WTC11 (cell line): ENCODE measurements at places on chromosomes 6 and 20.
A peak's percentile ranks its signal among the peaks of the same experiment; 100 is the strongest.

- H3K4me1 ChIP-seq: peaks cover 59% of the 10 kb centered on the region
- DNase-seq: no peak
- H3K36me3 ChIP-seq: peaks cover 12% of the 10 kb centered on the region
- H3K27ac ChIP-seq: peak overlapping the region; percentile 68
- 0 out of 2 replicates have a peak overlapping the region, but pooled peaks have one; percentile 12 for H3K4me3 ChIP-seq
Observed at GRCh38 chr6:131954775-131955107, 3.6 kb upstream of the CCN2 start.

DNA sequence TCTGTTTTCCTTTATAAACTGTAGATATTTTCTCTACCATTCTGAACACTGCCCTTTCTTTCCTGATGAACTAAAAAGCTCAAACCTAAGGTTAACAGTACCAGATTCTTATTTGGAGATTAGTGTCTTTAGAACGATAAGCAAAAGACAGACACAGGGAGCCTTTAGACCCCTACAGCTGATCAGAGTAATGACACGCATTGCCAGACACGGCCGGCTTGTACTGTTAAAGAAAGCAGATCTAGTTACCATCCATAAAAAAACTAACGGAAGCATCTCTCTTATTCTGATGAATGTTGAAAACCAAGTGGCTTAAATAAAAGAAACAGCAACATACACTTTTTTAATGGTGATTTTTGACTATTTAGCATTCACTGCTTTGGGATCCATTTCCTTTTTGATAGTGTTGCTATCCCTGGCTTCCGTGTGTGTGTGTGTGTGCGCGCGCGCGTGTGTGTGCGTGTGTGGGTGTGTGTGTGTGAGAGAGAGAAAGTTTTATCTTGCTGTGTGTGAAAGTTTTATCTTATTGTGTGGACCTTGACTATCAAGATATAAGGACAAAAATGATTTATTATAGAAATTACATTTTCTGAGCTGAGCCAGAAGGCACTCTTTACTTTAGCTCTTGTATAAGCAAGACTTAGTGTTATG is 95.6 kb upstream of the SLC35B3 start:
- no peaks in the 10 kb centered on the region for H3K27me3 ChIP-seq
- H3K36me3 ChIP-seq: no peaks in the 10 kb centered on the region
- no peak overlapping the region for H3K27ac ChIP-seq
- no peak for DNase-seq
- H3K4me3 ChIP-seq: no peak overlapping the region
- H3K4me1 ChIP-seq: peaks cover 4% of the 10 kb centered on the region; the same call in 1 of the 2 replicates

GRCh38 chr20:16167423-16168130 is 405.7 kb downstream of the KIF16B start:
- H3K36me3 ChIP-seq: no peaks in the 10 kb centered on the region
- no peak overlapping the region for H3K27ac ChIP-seq
- no peak for DNase-seq
- H3K4me1 ChIP-seq: peaks cover 4% of the 10 kb centered on the region; the same call in 1 of the 2 replicates

DNA sequence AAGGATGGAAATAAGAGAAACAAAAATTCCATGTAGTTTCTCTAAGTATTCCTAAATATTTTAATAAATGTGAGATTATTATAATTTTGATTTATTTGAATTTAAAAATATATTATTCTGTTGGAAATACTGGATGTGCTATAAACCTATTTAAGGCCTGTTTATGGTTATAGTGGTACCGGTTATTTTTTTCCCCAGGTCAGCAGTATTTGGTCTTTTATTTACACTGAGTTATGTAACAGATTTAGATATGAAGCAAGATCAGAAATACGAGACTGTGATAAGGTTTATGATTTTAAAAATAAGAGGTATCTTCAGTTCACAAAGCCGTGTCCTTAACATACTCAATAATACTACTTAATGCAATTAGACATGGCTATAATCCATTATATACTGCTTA is 634.3 kb upstream of the POU3F2 start:
- no peak overlapping the region for H3K4me3 ChIP-seq
- peaks cover 8% of the 10 kb centered on the region for H3K4me1 ChIP-seq
- no peak overlapping the region for H3K27ac ChIP-seq

- no peaks in the 10 kb centered on the region for H3K36me3 ChIP-seq
- H3K4me3 ChIP-seq: no peak overlapping the region
- no peaks in the 10 kb centered on the region for H3K4me1 ChIP-seq
- DNase-seq: no peak
Observed at GRCh38 chr6:162385980-162386379, 341.6 kb downstream of the PRKN start.

DNA sequence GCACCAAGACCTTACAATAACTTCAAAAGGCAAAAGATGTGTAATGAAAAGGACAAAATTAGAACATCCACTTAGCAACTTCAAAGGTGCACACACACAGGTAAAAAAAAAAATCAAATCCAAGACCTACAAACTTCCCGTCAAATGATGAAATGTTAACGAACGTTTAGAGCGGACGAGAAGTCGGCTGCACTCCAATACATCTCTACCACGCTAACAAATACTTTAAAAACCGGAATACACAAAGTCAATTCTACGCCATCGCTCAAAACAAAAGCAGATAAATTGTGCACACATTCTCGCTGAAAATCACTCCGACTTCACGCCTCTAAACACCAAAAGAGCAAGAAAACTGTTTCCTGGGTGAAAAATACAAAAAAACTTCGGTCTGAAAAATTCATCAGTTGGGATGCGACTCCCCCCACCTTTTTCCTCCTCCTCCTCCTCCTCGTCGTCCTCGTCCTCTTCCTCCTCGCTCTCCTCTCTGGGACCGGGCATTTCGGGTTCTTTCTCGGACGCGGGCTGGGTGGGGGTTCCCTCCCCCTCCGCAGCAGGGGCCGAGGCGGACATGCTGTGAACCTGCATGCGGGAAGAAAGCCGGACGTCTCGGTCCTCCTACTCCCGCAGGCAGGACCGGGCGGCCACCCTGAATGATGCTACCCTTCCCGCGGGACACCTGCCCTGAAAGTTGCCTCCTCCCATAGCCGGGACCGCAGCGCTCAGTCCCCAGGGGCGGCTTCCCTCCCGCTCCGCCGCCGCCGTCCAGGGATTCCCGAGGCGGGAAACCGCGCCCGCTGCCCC is 712 bp downstream of the DEK start:
- H3K4me1 ChIP-seq: peaks cover 48% of the 10 kb centered on the region
- peak overlapping the region; percentile 97 for H3K27ac ChIP-seq
- H3K36me3 ChIP-seq: peaks cover 34% of the 10 kb centered on the region
- H3K4me3 ChIP-seq: peak overlapping the region; percentile 94

GRCh38 chr20:64265201-64265600 is 9.7 kb downstream of the PCMTD2 start:
- 0 out of 2 replicates have a peak, but pooled peaks cover 2% of the 10 kb centered on the region for H3K4me1 ChIP-seq
- DNase-seq: no peak
- no peak overlapping the region for H3K27ac ChIP-seq
- H3K4me3 ChIP-seq: no peak overlapping the region
- H3K27me3 ChIP-seq: no peaks in the 10 kb centered on the region
- peaks cover 16% of the 10 kb centered on the region for H3K36me3 ChIP-seq

- H3K4me3 ChIP-seq: no peak overlapping the region
- peaks cover 21% of the 10 kb centered on the region for H3K36me3 ChIP-seq
- no peaks in the 10 kb centered on the region for H3K4me1 ChIP-seq
- no peaks in the 10 kb centered on the region; the same call in 1 of the 2 replicates for H3K27me3 ChIP-seq
Observed at GRCh38 chr20:39778847-39779604, 816.9 kb downstream of the DHX35 start.

GRCh38 chr6:114452785-114453401 is 110.1 kb upstream of the HS3ST5 start:
- DNase-seq: no peak
- no peaks in the 10 kb centered on the region for H3K36me3 ChIP-seq
- H3K27me3 ChIP-seq: no peaks in the 10 kb centered on the region
- peaks cover 27% of the 10 kb centered on the region for H3K4me1 ChIP-seq

DNA sequence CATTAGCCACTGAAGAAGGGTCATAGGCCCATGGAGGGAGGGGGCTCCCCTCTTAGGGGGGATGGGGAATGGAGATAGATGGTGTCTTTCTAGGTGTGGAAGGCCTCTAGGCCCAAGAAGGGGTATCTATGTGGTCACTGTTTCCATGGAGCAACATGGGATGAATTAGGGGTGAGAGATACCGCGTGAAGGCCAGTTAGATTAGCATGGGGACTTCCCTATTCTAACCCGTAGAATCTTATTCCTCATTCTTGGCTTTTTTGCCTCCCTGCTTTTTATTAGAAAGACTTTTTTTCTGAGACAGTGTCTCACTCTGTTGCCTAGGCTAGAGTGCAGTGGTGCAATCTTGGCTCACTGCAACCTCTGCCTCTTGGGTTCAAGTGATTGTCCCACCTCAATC is 3.2 kb downstream of the RAB44 start:
- H3K27me3 ChIP-seq: no peaks in the 10 kb centered on the region
- H3K27ac ChIP-seq: no peak overlapping the region
- H3K4me3 ChIP-seq: no peak overlapping the region
- H3K4me1 ChIP-seq: no peaks in the 10 kb centered on the region
- no peak for DNase-seq
- no peaks in the 10 kb centered on the region for H3K36me3 ChIP-seq

- H3K4me1 ChIP-seq: peaks cover 74% of the 10 kb centered on the region
- H3K27me3 ChIP-seq: no peaks in the 10 kb centered on the region; the same call in 1 of the 2 replicates
- H3K36me3 ChIP-seq: peaks cover 13% of the 10 kb centered on the region
- peak overlapping the region; percentile 93 for H3K27ac ChIP-seq
- DNase-seq: peak; percentile 93
- peak overlapping the region; percentile 85 for H3K4me3 ChIP-seq
Observed at GRCh38 chr6:33425668-33426577, 6.1 kb downstream of the SYNGAP1 start.

DNA sequence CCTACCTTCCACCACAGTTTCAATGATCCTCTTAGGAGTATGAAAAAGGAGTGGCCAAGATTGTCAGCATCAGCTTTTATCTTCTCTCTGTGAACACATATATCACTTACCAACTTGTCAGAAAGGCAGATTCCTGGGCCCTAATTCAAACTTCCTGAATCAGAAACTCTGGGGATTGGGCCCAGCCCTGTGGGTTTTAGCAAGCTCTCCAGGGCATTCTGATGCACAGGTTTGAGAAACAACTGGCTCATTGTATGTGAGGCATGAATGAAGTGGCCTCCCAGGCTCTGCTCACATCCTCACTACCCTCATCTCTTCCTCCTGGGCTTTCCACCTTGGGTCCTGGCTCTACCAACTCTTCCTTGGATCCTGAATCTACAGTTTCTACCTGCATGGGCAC is 13.2 kb upstream of the THBD start:
- H3K27me3 ChIP-seq: no peaks in the 10 kb centered on the region
- peak overlapping the region; percentile 38 for H3K27ac ChIP-seq
- no peaks in the 10 kb centered on the region for H3K36me3 ChIP-seq
- H3K4me1 ChIP-seq: peaks cover 32% of the 10 kb centered on the region
- no peak for DNase-seq
- no peak overlapping the region for H3K4me3 ChIP-seq

GRCh38 chr6:108117427-108118358 is 43.2 kb upstream of the OSTM1 start:
- no peaks in the 10 kb centered on the region for H3K36me3 ChIP-seq
- peaks cover 57% of the 10 kb centered on the region for H3K4me1 ChIP-seq
- peak overlapping the region; percentile 66 for H3K4me3 ChIP-seq
- peaks cover 98% of the 10 kb centered on the region for H3K27me3 ChIP-seq
- DNase-seq: peak; percentile 70

GRCh38 chr6:122651031-122651430 is 40.8 kb downstream of the PKIB start:
- no peaks in the 10 kb centered on the region for H3K36me3 ChIP-seq
- H3K27ac ChIP-seq: no peak overlapping the region
- no peaks in the 10 kb centered on the region for H3K4me1 ChIP-seq
- no peak overlapping the region for H3K4me3 ChIP-seq
- DNase-seq: no peak
- H3K27me3 ChIP-seq: no peaks in the 10 kb centered on the region

- no peaks in the 10 kb centered on the region for H3K36me3 ChIP-seq
- H3K27me3 ChIP-seq: no peaks in the 10 kb centered on the region
- no peak overlapping the region for H3K4me3 ChIP-seq
- H3K4me1 ChIP-seq: peaks cover 23% of the 10 kb centered on the region
- no peak overlapping the region; the same call in 1 of the 2 replicates for H3K27ac ChIP-seq
Observed at GRCh38 chr20:47960769-47961541, 175.7 kb upstream of the SULF2 start.

DNA sequence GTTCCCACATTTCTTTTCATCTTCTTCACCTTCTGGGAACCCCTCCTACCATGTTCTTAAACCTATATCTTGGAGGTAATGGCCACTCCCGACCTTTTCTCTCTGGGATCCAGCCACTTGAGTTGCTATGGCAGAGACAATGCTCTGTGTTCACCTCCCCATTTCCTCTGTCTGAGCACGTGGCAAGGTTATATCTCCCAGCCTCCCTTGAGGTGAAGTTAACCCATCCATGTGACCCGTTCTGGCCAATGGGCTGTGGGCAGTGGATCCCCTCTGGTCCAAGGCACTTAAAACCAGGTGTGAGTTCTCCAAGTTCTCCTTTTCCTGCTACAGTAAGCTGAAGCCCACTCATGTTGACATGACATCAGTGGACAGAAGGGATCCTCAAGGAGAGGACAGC is 261.4 kb downstream of the LRFN2 start:
- H3K27ac ChIP-seq: no peak overlapping the region
- no peak overlapping the region for H3K4me3 ChIP-seq
- no peaks in the 10 kb centered on the region for H3K36me3 ChIP-seq

GRCh38 chr6:99590728-99591672 is 15.6 kb upstream of the PRDM13 start:
- no peak overlapping the region for H3K27ac ChIP-seq
- DNase-seq: peak; percentile 64
- peaks cover 92% of the 10 kb centered on the region for H3K27me3 ChIP-seq
- peaks cover 20% of the 10 kb centered on the region for H3K4me1 ChIP-seq
- H3K4me3 ChIP-seq: peak overlapping the region; percentile 35

DNA sequence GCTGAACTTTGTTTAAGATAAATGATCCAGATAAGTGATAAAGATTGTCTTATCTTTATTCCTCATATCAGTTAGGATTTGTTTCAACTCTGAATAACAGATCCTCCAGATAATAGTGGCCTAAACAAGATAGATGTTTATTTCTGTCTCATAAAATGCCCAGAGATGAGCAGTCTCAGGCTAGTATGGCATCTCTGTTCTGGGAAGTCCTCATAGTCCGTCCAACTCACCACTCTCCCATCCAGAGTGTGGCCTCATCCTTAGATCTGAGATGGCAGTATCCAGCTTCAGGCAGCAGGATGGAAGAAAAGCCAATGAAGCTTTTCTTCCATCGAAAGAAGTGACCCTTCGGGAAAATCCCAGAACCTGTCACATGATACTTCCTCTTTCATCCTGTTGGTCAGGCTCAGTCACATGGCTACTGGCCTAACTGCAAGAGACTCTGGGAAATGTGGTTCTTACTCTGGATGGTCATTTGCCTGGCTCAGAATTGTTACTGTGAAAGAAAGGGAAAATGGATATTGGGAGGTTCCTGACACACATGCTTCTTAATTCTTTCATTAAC is 29.4 kb upstream of the TAGAP start:
- no peak overlapping the region for H3K27ac ChIP-seq
- peaks cover 28% of the 10 kb centered on the region for H3K27me3 ChIP-seq
- peak overlapping the region; percentile 90 for H3K4me3 ChIP-seq
- H3K36me3 ChIP-seq: no peaks in the 10 kb centered on the region
- no peak for DNase-seq
